ENCODE measurements at places on chromosomes 13 and 19. TPM values are rescaled to one million over a fixed set of nuclear protein-coding genes. Genes with fewer than 3 reads are reported as not detected.

- no peak for DNase-seq
These were observed 59.6 kb upstream of the ZNF599 start for GRCh38 chr19:34832581-34833112.

DNA sequence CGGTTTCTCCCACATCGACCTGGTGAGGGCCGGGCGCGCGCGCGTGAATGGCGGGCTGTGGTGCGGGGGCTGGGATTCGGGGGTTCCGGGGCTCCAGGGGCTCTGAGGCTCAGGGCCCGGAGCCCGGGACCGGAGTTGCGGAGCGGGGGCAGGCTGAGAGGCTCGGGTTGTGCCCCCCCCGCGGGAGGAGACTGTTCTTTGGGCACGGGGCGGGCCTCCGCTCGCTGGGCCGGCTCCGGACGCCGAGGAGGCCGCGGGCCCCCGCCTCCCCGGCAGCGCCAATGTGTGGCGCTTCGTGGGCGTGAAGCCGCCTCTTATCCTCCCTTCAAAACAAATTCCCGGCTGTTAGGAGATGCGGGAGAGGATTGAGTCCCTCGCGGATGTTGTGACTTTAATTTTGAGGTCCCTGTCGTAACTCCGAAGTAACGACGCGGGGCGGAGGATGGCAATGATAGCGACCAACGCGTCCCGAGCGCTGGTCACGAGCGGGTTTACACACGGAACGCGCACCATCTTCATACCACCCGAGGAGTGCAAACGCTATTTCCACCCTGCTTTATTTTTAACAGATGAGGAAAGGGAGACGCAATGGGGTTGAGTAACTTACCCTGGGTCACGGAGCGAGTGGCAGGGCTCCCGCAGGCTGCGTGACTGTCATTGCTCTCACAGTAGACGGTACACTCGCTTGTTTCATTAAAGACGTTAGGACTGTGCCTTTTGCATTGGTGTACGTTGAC is 536 bp downstream of the UBA2 start:
- peak; percentile 51 for DNase-seq

DNA sequence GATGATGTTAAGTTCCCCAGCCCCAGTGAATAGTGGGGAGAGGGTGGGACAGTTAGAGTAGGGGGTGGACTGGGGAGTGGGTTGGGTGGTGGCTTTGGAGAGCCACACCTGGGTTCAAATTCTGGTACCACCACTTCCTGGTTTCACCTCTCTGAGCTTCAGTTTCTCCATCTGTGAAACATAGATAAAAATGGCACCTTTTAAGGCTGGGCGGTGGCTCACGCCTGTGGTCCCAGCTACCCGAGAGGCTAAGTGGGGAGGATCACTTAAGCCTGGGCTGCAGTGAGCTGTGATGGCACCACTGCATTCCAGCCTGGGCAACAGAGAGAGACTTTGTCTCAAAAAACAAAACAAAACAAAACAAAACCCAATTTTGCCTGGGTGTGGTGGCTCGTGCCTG is 5.9 kb downstream of the VAV1 start:
- DNase-seq, result no peak

GRCh38 chr19:2814426-2814825 is 5.2 kb upstream of the ZNF554 start:
- no peak for DNase-seq

GRCh38 chr13:34578471-34578870 is 363.6 kb upstream of the NBEA start:
- DNase-seq, result no peak

GRCh38 chr13:53137779-53138178 is 109.2 kb downstream of the OLFM4 start:
- no peak for DNase-seq

GRCh38 chr13:97125810-97126738 is 96.1 kb upstream of the MBNL2 start:
- DNase-seq, result no peak

- DNase-seq, result peak; percentile 39
These were observed 35.2 kb downstream of the SLC25A42 start for GRCh38 chr19:19098703-19099632.

- no peak for DNase-seq
These were observed 186.3 kb downstream of the MTUS2 start for GRCh38 chr13:29006359-29006850.

DNA sequence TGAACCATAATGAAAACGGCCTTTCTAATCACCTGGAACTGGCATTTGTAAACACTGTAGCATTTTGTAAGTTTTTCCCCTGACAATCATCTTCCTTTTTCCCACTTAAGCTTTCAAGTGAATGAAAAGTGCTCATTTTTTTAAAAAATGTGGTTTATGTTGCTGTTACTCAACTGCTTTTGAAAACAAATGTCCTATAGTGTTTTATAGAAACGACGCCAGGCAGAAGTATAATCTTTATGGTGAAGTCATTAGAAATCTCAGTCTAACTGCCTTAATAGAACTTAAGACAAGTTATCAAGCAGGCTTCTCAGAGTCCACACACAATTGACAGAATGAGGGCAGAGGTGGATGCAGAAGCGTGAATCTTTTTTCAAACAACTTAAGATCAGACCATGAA is 442.3 kb downstream of the KLF12 start:
- no peak for DNase-seq

- no peak for DNase-seq
These were observed 301.1 kb downstream of the IRS2 start for GRCh38 chr13:109485136-109485794.

GRCh38 chr13:33710924-33711323 is 107.0 kb upstream of the RFC3 start:
- DNase-seq, result no peak

DNA sequence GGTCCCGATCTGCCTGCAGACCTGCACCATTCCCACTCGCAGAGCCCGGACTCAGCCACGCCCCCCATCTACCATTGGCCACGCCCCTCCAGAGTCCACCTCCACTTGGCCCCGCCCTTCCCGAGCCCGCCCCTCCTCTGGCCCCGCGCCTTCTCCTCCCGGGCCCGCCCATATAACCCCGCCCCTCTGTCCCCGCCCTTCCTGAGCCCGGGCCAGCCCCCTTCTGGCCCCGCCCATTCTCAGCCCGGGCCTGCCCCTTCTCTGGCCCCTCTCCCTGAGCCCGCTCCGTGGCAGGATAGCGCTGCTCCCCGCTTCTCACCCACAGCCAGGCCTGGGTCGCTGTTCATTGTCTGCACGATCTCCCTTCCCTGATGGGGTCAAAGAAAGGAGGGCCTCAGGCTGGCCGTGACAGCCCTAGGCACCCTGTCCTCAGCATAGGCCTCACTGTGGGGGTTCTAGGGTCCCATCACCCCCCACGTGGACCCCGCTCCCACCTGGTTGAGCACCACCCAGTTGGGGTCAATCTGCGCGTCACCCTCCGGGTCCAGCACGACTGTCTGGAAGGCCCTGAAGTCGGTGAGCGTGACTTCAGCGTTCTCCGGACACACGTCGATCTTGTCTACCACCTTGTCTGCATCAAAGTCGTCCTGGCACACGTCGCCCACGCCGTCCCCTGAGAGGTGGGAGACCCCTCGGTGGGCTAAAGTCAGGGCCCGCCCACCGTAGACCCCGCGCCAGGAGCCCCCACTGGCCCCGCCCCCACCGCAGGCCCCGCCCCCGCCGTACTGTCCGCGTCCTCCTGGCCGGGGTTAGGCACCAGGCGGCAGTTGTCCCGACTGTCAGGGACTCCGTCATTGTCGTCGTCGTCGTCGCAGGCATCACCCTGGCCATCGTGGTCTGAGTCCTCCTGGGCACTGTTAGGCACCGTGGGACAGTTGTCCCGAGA is 5.7 kb downstream of the COMP start:
- peak; percentile 53 for DNase-seq

DNA sequence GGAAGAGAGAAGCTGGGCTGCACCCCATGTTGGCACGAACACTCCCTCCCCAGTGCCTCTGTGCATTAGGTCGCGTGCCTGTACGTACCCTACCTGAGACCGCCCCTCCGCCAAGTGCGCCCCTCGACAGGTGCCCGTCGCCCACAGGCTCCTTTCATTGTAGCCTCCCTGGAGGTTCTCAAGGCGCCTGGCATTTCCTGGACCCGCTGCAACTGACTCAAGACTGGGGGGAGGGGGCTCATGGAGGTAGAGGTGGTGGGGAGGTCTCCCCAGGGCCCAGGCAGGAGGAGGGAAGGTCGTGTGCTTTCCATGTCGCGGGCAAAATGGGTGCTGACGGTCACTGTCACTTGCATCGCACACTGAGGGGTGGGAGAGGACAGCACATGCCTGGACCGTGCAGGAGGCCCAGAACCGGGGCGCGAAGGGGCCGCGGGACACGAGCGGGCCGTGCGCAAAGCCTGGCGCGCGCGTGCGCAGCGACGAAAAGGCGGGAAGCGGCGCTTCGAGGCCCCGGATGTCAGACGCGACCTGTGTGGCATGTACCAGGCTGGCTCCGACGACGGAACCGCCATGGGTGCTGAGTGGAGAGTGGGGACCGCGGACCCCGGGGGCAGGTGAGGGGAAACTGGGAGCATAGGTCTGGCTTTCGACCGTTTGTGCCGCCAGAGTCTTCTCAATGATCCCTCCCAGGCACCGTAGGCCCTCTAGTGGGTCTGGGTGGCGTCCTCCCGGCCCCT is 16.5 kb downstream of the NFIX start:
- DNase-seq, result no peak

- DNase-seq, result no peak
These were observed 27.6 kb downstream of the CPT1C start for GRCh38 chr19:49718511-49718910.

- DNase-seq, result no peak
These were observed 251.3 kb downstream of the MAB21L1 start for GRCh38 chr13:35225159-35225558.

GRCh38 chr19:33294058-33294798 is 8.1 kb downstream of the CEBPA start:
- DNase-seq, result no peak

DNA sequence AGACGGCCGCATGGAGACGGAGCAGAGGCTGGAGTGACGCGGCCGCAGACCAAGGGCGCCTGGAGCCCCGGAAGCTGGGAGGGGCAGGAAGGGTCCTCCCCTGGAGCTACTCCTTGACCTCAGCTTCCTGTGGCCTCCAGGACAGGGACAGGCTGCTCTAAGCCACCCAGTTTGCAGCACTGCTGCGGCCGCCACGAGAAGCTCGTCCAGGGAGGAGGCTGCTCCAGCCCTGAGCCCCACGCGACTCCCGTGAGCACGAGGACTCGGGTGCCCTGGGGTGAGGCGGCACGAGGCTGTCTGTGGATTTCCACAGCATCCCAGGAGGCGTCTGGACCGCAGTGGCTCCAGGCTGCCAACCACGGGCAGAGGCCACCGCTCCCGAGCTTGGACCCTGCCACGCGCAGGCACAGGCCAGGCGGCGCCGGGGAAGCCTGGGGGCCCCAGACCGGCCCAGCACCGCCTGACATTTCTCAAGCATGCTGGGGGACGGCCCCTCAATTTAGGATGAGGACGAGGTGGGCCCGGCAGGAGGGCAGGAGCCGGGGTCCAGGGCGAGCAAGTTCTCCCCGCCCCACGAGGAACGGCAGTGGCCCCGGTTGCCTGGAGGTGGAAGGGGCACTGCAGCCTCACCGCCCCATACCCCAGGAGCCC is 10.7 kb downstream of the SBNO2 start:
- no peak for DNase-seq

- no peak for DNase-seq
These were observed 455.7 kb downstream of the SUCLA2 start for GRCh38 chr13:47545201-47546024.

DNA sequence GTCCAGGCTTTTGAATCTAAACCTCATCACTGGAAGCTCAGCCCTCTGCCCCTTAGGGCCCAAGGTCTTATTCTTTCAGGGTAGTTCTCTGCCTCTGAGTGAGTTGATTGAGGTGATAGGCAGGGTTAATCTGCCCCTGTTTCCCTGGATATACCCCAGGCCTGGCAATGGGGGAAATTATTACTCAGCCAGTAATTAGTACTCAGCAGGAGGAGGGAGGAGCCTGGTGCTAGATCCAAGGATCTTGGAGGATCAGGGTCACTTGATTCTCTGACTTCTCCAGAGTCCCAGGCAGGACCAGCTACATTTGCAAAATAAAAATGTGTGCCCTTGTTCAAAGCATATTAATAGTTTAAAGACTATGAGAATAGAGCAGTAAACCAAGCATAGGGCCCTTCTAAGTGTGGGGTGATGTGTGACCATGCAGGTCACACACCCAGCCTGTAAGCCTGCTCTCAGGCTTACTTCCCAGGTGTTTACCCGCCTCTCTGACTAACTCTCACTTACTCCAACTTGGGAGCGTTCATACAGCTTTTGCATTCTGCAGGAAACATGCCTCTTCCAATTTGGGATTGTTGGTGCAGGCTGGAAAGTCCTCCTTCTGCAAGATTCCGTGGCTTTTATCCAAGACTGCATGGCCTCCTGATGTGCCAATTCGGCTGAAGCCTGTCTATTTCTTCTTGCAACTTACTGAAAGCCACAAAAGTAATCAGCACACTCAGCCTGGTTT is 7.9 kb upstream of the STK24 start:
- DNase-seq, result no peak

- no peak for DNase-seq
These were observed 2.6 kb upstream of the LRP3 start for GRCh38 chr19:33191501-33191900.

- no peak for DNase-seq
These were observed 577.6 kb downstream of the EFNB2 start for GRCh38 chr13:105957769-105958438.

- DNase-seq, result no peak
These were observed 12.4 kb upstream of the PDCD2L start for GRCh38 chr19:34391813-34392212.

DNA sequence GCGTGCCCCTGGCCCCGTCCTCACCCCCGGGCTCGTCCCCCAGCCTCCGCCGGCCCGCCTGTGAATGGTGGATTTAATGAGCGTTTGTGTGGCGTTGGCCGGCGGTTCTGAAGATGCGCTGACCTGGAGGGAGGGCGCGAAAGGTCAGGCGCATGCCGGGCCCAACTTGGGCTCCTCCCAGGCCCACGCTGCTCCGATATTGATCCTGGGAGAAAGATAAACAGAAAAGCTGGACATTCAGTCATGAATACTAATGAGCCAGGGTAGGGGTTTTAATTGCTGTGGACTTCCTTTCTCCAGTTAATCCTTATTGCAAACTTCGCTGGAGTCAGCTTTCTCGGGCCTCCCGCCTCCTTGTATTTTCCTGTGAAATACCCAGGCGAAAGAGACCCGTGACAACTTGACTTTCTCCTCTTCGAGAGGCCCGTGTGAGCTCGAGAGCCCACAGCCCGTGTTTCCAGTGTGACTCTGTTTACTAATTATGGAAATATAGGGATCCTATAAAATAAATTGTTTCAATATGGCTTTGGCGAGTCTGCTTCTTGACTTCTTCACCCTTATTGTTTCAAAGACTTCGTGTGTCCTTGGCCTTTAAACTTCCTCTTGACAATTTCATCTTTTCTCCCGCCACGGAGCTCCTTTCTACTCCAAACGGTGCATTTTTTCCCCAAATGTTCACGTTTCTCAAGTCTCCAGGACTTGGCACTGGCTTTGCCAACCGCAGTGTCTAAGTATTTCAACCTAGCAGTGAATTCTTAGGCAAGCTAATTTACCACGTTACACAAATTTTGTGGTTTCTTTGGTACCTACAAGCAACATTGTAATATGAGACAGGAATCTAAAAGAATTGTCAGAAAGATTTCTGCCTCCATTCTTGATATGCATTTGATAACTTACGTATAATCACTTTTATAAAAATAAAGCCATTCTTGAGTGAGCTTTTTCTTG is 10.5 kb downstream of the ZIC2 start:
- no peak for DNase-seq

The IGFL1 gene
- total RNA-seq, result not detected

The NAT14 gene
- 5.8 TPM for total RNA-seq

The ZNF440 gene
- 4.3 TPM for total RNA-seq

The CDC37 gene
- total RNA-seq, result 106 TPM

The DMKN gene
- total RNA-seq, result 3.9 TPM

Measured in heart right ventricle (tissue), 16 donors.